ENCODE measurements at places on chromosomes 7 and 10.

DNA sequence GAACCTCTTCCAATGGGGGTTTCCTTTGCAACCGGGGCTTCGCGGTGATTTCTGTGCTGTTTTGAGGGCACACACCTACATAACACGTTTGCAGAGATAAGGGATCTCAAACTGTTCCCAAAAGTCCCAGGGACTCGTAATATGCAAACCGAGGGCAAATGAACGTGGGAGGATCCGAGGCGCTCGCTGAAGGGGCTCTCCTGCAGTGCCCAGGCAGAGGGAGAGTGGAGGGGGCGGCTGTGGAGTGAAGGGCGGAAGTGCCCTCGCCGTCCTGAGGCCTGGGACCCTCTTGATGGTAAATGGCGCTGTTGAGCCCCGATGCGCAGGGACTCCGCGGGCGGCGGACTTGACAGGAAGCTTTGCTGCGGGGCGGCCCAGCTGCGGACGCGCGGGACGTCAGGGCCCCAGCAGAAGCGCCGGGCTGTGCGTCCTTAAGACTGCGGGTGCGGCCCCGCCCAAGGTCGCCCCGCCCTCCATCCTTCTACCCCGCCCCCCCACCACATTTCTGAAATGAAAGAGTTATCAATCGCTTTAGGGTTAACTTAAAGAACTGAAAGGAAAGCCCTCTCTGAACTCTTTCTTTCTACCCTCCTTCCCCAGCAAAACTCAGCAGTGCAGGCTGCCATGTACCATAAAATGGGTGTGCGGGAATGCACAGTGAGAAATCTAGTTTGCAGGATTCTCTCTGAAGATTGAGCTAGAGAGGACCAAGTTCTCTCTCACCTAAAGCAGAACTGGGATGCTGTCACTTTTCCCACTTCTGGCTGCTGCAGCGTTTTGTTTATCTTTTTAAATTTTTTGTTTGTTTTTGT is 151.8 kb upstream of the YAE1 start:
- peak; percentile 3 for DNase-seq

DNA sequence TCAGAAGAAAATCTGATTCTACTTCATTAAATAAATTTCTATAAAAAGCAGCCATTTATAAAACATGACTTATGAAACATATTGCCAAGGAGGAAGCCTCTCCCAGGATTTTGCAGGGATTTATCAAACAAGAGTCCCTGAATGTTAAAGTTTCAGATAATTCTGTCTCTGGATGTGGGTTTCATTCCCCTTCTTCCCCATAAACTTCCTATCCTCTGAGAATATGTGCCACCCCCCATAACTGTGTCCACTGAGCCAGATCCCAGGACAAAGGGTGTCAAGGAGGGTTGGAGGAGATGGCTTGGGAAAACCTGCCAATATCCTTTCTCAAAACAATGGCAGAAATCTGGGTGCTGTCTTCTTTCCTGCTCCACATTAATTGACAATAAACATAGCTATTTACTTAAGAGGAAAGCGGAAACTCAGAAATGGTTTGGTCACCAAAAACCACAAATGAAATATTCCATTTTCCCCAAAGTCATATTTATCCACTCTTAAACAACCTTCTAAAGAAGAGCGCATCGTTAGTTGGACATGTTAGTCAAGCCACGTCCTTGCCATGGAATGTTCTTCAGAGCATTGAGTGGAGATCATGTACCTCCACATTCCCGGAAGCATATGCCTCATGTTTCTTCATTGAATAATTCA is 54.3 kb upstream of the AKR1E2 start:
- DNase-seq, result no peak

DNA sequence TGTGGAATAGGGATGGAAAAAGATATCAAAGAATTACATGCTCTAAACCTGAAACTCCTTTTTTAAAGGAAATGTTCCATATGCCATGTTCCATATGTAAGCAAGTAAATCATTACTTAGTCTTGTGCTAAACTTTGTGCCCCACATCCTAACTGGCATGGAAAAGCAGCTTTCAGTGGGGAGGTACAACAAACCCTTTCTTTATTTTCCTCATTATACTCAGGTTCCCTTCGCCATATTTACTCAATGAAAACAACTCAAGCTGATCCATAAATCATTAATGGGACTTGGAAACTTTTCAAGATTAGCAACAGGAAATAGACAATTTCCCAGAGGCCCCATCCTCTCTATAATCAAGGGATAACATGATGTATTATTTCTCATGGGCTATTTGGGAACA is 56.0 kb downstream of the GSAP start:
- no peak for DNase-seq

DNA sequence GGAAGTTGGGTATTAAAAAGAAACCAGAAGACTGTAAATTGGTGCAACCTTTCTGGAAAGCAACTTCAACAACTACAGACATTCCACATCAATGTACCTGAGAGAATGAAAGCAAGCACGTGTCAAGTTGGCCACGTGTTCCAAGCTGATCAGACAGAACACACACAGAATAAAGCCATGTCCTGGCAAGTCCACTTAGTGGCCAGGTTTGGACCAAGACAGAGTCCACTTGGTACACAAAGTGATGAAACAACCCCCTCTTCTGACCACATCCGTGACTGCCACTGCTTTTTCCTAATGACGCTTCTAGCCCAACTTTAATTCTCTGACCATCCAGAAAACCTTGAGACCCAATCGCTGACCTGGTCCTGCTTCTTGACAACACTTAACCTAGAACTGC is 109.4 kb downstream of the ABLIM1 start:
- no peak for DNase-seq

- DNase-seq, result no peak
Observed at GRCh38 chr7:104012835-104013234, 23.4 kb upstream of the RELN start.

- DNase-seq, result no peak
Observed at GRCh38 chr7:14020339-14020900, 31.0 kb upstream of the ETV1 start.

- DNase-seq, result no peak
Observed at GRCh38 chr7:142196066-142196840, 61.6 kb downstream of the PRSS58 start.

- no peak for DNase-seq
Observed at GRCh38 chr10:124219655-124220054, 126.3 kb upstream of the CHST15 start.

GRCh38 chr7:83452256-83452655 is 196.7 kb downstream of the SEMA3E start:
- no peak for DNase-seq

DNA sequence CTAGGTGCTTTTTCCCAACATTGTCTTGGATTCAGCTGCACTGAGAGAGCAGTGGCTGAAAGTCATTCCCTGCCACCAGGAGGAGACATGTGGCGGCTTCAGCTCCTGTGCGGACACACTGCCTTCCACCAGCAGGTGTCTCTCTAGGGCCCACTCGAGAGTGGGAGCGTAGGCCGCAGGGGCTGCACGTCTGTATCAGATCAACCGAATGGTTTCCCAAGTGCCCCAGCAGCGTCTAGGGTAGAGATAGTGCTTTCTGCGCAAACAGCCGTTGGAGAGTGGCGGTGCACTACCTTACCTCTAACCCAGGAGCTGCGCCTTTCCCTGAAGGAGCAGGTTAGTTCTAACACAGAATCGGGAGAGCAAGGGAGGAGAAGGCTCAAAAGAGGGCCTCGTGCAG is 31.7 kb downstream of the PAPOLB start:
- DNase-seq, result peak; percentile 36

GRCh38 chr10:3873728-3874461 is 88.9 kb upstream of the KLF6 start:
- DNase-seq, result no peak

GRCh38 chr10:6924166-6924565 is 344.1 kb upstream of the PRKCQ start:
- no peak for DNase-seq

- DNase-seq, result no peak
Observed at GRCh38 chr7:50314836-50315592, 10.5 kb downstream of the IKZF1 start.

DNA sequence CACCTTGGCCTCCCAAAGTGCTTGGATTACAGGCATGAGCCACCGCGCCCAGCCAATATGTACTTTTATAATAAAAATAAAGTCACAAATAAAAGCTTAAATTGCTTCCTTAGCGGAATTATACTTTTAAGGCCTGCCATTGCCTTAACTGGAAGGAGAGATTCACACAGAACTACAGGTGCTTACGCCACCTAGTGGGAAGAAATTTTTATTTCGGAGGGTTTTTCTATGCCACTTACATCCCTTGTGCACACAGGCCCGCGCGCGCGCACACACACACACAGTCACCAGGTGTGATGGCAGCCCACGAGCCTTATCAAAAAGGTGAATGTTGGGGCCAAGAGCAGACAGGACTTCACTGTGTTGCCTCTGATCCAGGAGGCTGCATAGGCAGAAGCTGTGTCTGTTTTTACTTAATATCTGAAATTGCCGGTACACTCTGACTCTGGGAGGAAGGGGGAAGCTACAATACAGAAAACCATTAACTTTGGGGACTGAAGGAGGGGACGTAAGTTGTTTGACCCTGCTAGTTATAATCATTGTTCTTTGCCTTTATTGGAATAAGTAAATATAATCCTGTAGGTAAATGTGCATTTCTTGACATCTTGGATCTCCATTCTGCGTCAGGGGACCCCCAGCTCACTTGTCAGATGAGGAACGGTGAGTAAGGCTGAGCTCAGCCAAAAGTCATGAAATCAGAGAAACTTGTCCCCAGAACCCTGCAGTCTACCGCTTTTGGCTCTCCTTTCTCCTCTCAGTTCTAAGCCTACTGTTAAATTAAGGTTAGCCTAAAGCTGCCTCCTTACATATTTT is 87.1 kb downstream of the SLC16A9 start:
- no peak for DNase-seq

- DNase-seq, result no peak
Observed at GRCh38 chr7:27992755-27993493, 187.7 kb downstream of the JAZF1 start.

GRCh38 chr10:132131581-132132420 is 54.9 kb upstream of the DPYSL4 start:
- DNase-seq, result no peak

- no peak for DNase-seq
Observed at GRCh38 chr7:51141451-51142003, 175.1 kb downstream of the COBL start.

GRCh38 chr7:107890493-107890961 is 456 bp upstream of the DLD start:
- peak; percentile 14 for DNase-seq

GRCh38 chr10:77244746-77245145 is 392.9 kb downstream of the KCNMA1 start:
- DNase-seq, result no peak

DNA sequence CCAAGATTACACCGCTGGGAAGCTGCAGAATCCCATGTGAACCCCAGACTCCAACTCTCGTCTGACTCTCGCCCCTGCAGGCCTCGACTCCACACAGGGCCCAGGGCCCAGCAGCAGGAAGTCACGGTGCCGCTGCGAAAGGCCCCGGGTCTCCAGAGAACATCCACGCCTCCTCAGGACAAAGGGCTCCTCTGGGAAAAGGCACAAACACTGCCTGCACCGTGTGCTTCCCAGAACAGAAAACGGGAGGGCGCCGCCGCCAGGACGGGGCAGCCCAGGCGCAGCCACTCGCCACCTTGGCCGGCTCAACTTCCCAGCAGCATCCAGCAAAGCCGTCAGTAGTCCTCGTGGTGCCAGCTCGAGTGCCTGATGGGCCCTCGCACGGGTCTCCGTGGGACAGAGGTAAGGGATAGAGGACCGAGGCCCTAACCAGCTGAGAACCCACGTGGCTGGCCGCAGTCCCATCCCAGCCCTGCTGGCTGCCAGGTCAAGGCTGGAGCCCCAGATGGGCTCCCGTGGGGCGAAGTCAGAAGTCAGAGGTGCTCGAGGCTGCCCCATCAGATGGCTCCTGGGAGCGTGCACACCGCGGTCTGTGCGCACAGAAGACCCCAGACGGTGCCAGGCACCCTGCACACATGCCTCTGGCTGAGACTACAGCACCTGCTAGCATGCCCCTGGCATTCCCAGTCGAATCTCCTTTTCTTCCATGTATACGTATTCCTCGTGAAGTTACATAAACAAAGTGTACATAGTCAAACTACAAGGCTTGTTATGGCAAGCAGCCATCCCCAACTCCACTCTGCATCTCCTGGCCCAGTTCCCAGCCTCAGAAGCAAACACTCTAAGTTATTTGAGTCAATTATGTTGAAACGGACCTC is 60.2 kb downstream of the MAD1L1 start:
- no peak for DNase-seq

DNA sequence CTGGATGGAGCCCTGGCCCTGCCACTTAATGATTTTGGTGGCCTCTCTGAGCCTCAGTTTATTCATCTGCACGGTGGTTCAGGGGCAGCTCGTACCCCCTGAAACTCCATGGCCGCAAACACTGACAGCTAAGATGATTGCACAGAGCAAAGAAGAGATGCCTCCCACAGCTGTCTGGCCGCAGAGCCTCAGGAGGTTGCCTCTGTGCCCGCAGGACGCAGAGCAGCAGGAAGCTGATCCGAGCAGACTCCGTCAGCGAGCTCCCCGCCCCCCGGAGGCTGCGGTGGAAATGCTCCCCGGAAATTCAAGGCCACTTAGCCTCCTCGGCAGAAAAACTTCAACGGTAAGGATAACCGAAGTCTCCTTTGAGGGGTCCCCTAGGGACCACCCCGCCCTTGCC is 30.2 kb upstream of the C10orf53 start:
- DNase-seq, result no peak

GRCh38 chr7:32298408-32299132 is 191.6 kb downstream of the LSM5 start:
- DNase-seq, result no peak

- DNase-seq, result no peak
Observed at GRCh38 chr10:15084502-15084922, 4.1 kb downstream of the ACBD7 start.

DNA sequence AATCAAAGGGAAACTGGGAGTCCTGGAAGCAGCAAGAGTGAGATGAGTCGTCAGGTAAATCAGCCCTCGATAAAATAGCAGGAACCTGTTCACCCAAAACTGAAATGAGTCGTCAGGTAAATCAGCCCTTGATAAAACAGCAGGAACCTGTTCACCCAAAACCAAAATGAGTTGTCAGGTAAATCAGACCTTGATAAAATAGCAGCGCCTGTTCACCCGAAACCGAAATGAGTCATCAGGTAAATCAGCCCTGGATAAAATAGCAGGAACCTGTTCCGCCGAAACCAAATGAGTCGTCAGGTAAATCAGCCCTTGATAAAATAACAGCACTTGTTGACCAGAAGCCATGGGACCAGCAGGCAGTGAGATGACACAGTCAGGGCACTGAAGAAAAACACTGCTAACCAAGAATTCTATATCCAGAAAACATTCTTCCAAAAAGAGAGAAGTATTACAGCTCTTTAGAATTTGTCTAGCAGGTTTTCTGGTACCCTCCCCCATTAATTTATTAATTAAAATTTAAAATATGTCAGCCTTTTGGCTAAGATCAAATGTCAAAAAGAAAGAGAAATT is 3.4 kb upstream of the CYP2E1 start:
- no peak for DNase-seq
